Gastroesophageal sphincter (tissue), 4 donors: ENCODE measurements at places on chromosomes 4 and X. TPM values are rescaled to one million over a fixed set of nuclear protein-coding genes. Genes with fewer than 3 reads are reported as not detected.
A peak's percentile ranks its signal among the peaks of the same experiment; 100 is the strongest.

ZNF595 gene
- total RNA-seq = 36.1 TPM

LONRF3 gene
- total RNA-seq = 19.8 TPM

SHISA3 gene
- total RNA-seq = 10.5 TPM

GPC3 gene
- total RNA-seq = 19.7 TPM

SATL1 gene
- not detected for total RNA-seq

P2RY10 gene
- not detected for total RNA-seq

S100G gene
- not detected for total RNA-seq

FHDC1 gene
- 1.8 TPM for total RNA-seq

SMIM10L2A gene
- total RNA-seq = 1.3 TPM

ADH7 gene
- 9.9 TPM for total RNA-seq

CYTL1 gene
- 1.7 TPM for total RNA-seq

CXorf58 gene
- not detected for total RNA-seq

GAGE1 gene
- not detected for total RNA-seq

FAM114A1 gene
- 93.0 TPM for total RNA-seq

USP17L11 gene
- not detected for total RNA-seq

ZNF718 gene
- total RNA-seq = 17.3 TPM

P2RY4 gene
- 0.50 TPM for total RNA-seq

PABPC1L2A gene
- total RNA-seq = not detected

RHOXF1 gene
- not detected for total RNA-seq

ATP1B4 gene
- total RNA-seq = not detected

DNA sequence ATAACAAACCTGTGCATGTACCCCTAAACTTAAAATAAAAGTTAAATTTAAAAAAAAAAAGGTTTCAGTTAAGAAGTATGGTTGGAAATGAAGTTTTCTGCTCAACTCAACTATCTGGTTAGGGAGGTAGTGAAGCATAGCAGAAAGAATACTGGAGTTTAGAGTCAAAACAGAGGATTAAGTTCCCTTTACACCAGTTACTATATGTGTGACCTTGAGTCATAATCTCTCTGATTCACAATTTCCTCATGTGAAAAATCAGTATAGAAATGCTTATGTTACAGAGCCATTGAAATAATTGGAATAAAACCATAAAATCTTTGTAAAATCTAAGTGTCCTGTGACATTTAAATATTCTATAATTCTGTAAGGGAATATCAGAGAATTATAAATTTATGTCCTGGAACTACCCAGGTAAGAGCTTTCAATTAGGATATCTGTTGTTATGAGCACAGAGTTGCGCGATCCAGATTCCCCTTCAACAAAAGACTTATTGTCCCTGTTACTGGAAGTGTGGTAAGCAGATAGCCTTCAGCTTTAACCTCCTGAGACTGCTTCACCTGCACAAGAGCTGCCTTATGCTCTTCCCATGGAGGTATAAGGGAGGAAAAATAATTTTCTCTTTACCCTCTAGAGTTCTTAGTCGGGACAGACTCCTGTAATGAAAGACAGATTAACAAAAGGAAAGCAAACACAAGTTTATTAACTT is 203.8 kb upstream of the NRK start:
- no peak for ATAC-seq

DNA sequence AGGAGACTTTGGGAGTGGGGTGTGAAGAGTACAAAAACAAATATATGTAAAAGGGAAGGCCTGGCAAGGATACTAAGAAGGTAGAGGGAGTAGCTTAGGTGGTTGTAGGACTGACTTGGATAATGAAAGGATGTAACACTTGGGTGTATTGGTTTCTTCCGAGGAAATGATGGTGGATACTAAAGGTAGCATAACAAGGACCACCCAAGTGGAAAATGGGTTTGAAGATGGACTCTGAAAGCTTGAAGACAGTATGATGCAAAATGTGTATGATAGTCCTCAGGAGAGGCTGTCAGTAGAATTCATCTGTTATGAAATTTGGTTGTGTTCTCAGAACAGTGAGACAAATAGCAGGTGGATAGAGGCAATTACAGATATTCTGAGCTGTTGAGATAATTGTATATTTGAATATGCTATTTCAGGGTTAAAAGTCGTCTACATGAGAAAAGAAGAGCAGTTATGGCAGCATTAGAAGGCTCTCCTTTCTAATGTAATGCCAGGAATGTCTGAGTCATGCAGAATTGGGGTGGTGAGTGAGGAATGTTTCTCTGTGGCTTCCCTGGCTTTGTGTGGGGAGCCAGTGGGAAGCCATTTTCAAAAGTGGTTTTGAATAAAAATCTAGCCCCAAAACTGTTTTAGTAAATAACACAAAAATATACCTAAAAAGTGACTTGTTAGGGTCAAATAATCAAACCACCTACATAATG is 75.6 kb downstream of the FHIP1A start:
- ATAC-seq = no peak

- ATAC-seq = no peak
Measured at GRCh38 chrX:151624677-151625076, 61.2 kb downstream of the PASD1 start.

DNA sequence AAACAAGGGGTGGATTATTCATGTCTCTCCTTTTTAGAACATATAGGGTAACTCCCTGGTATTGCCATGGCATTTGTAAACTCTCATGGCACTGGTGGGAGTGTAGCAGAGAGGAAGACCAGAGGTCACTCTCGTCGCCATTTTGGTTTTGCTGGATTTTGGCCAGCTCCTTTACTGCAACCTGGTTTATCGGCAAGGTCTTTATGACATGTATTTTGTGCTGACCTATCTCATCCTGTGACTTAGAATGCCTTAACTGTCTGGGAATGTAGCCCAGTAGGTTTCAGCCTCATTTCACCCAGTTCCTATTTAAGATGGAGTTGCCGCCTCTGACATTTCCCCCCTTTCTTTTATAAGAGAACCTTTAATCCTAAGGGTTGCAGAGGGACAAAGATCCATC is 45.8 kb downstream of the MGST2 start:
- ATAC-seq = no peak

DNA sequence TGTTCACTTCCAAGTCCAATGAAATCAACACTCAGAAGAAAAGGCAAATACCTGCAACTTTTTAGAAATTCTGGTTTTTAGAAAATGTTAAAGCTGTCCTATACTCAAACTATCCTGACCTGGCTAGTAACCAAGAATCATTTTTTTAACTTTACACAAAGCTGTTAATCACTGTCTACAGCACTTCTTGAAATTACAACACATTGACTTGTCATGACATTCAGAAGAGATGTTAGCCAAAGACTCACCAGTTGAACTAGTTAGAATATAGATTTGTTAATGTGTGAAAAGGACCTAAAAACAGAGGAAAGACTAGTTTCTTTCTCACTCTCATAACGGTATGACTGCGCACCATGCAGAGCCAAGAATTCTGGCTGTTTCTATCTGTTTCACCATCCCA is 98.8 kb downstream of the COX18 start:
- no peak for ATAC-seq

DNA sequence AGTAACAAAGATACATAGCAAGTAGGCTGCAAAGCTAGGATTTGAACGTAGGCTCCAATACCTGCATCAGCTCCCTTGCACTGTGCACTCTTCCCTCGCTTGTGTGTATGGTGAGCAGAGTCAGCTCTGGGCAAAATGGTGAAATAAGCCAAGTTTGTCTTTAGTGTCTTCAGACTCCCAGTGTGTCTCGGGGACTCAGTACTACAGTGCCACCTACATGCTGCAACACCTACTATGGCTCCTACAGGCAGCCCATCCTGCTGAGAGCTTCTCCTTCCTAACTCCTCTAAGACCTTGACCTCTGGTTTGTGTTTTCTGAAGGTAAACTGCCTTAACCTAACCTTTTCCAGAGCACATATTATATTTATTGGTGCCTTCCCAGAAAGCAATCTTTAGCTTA is 42.5 kb downstream of the RTL9 start:
- no peak for ATAC-seq

GRCh38 chr4:42761804-42762203 is 104.9 kb upstream of the ATP8A1 start:
- ATAC-seq = no peak

DNA sequence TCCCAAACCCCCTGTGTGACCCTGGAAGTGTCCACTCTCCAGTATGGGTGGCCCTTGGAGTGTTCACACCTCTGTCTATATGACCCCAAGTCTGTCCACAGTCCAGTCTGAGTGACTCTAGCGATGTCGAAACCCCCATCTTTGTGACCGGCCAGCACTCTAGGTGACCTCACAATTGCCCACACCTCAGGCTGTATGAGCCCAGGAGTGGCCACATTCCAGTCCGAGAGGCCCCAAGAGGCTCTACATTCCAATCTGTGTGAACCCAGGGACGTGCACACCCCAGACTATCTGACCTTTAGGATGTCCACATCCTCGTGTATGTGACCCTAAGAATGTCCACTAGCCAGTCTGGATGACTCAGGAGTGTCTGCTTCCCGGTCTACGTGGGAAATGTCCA is 7.3 kb upstream of the GLOD5 start:
- no peak for ATAC-seq

DNA sequence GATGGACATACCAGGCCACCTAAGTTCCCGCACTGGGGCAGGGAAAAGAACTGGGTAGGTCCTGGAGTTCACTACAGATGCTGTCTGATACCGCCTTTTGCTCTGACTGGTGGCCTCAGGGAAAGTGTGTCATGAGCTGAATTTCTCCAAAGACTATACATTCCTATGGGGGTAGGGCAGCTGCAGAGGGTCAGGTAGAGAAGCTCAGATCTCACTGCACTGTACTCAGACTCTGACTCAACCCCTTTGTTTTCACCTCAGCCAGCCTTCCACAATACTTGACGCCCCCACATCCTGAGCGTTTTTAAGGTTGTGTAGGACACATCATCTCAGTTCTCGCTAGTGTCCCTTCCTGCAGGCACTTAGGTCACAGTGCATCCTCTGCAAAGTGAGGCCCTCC is 7.8 kb downstream of the GATB start:
- ATAC-seq = no peak

- no peak for ATAC-seq
Measured at GRCh38 chr4:105343146-105343931, 130.5 kb downstream of the PPA2 start.

DNA sequence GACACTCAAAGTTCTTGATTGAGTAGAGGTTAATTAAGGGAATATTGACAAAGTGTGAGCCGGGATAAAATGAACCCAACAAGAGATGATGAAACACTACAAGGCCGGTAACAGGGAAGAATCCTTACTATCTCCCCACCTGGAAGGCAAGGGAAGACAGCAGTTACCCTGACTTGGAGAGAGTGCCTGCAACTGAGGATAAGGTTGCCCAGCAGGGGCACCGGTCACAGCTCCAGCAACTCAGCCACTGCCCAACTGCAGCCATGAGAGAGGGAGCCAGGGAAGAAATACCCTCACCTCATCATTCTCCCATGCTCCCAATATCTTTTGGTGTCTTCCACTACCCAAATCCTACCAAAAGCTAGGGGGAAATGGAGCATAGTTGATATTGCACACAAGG is 212.7 kb downstream of the KCTD8 start:
- no peak for ATAC-seq

GRCh38 chr4:26074712-26075430 is 160.9 kb downstream of the SMIM20 start:
- peak; percentile 49 for ATAC-seq

DNA sequence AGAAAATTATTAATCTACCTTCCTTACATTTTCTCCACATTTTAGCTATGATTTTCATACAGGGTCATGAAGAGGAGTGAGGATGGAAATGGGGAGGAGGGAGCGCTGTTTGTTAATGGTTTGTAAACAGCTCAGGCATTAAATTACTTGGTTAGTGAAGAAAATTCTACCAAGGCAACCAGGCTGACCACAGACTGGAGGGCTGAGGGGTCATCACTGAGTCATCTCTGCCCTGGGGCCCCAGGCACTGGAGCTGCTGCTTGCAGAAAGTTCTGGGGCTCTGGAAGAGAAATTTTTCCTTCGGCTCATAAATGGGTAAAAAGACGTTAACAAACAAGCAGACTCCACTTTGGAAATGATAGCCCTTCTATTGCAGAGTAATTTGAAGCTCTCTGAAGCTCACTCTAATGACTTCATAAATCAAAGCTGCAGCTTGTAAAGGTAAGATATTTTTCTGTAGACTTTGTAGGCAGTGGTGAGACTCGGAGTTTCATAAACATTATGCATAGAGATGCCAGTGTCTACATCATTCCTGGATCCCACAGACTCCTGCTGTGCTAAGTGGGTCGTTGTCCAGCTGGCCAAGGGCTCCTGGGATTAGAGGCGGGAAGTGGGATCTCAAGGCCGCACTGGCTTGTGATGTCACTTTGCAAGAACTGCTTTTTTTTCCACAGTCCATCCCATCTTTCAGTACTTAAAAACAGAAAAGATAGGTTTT is 159.6 kb downstream of the PTTG2 start:
- no peak for ATAC-seq

- ATAC-seq = no peak
Measured at GRCh38 chr4:149466446-149466845, 349.2 kb downstream of the IQCM start.

DNA sequence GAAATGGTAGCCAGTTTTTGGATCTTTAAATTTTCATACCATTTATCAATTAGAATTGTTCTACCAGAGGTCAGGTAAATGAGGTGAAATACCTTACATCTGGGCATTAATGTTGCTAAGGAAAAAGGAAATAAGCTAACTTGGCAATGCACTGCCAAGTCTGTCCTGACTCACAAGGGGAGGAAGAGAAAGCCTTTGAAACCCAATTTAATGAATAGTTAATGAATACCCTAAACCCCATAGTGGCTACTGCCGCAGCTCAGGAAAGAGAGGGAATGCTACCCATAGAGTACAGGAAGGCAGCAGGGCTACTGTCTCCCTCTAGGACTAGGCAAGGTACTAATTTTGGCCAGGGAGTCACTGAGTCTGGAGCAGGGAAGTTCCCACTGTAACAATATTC is 16.8 kb upstream of the DHX15 start:
- no peak for ATAC-seq

GRCh38 chrX:22758807-22759481 is 240.8 kb upstream of the DDX53 start:
- ATAC-seq = no peak

- ATAC-seq = no peak
Measured at GRCh38 chr4:89334311-89334710, 26.7 kb upstream of the GPRIN3 start.

- no peak for ATAC-seq
Measured at GRCh38 chrX:68651110-68651509, 3.6 kb downstream of the STARD8 start.

DNA sequence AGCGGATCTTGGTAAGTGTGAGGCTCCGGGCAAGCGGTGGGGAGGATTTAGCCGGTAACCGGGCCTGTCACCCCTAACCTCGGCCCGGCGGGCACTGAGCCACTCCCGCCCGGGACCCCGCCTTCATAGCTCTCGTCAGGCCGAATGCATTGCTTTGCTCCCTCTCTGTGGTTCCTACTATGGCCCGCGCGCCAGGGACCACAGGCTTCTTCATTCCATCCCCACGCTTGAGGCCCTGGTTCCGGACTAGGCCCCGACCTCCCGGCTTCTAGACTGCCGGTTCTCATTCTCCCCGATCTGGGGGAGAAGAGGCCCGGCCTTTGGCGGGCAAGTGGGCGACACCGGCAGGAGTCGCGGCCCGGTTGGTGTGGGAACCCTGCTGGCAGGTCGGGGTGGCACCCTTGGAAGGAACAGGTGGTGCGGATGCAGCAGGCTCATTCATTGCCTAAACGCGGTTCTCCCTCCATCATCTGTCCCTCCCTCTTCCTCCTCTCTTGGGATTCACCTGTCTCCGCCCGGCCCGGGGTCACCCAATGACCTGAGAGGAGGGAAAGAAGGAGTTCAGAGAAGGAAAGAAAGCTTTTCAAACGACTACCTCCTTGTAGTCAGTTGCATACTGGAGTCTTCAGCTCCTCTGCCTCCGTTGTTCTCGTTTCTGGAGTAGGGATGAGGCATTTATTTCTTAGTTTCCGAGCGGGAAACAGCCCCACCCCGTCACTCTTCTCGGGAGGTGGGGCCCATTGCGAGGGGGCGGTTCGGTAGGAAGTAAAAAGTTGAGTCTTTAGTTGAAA is at the start of gene NDUFC1:
Gene NDUFC1, minus strand, starts transcription at position 657 of the 791 bp plus-strand sequence. CDS start 6,679 bp downstream, outside the sequence.
- ATAC-seq = peak; percentile 41

GRCh38 chr4:2258091-2259035 is 3.5 kb downstream of the MXD4 start:
- ATAC-seq = no peak
